DMS79 (cell line): ENCODE measurements at places on chromosomes 7 and 10.

GRCh38 chr10:82319074-82319473, 444.1 kb downstream of the NRG3 start:
- DNase-seq = no peak

DNA sequence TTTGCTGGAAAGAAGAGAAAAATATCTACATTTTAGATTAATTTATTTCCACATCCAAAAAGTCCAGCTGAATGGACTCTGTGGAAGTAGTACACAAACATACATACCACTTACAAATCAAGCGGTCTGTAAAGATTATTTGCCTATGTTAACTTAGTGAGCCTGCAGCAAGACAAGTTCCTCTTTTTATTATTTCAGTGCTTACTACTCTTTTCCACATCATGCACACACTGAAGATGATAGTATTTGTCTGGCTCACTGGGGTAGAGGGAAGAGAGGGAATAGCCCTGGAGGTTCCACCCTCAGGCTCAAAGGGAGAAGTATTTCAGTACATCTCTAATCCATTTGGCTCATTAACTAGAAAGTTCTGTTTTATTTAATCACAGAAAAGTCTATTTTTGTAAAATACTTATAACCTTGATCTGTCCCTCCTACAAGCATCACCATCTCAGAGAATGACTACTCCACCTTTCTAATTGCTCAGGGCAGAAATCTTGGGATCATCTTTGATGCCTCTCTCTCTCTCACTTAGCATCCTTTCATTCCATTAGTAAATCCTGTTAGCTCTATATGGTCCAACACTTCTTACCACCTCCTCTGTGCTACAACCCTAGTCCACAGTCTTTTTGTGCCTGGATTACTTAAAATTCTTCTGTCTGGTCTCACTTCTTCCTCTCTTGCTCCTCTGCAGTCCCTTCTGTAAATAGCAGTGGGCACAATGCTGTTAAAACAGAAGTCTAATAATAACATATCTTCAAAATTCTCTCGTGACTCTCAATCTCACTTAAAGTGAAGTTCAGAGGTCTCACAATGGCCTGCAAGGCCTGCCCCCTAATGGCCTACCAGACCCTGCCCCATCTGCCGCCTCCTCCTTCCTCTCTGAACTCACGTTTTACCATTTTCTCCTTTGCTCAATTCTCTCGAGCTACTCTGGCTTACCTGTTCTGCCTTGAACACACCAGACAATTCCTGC, 64.3 kb upstream of the CCDC6 start:
- DNase-seq = no peak

DNA sequence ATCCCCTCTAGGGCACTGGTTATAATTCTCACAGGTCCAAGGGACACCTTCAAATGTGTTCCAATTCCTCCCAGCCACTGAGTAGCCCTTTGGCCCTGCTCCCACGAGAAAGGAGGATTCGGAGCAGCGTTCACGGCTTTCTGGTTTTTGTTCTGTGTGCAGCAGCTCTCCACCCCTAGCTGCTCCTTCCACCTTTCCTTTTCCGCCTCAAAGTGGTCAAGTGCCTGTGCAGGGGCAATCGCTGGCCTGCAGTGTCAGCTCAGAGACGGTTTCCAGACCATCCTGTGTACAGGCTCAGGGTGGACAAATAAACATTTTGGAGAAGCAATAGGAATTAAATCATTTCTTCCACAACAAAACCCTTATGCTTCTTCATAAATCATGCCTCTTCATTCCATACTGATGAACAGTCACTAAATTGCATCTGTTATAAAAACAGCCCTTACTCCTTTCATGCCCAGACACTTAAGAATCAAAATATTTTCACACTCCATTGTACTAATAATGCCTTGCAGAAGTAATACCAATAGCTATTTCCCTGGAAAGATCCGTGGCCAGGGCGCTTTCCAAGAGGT, 1.1 kb downstream of the KIAA1549 start:
- DNase-seq = no peak

DNA sequence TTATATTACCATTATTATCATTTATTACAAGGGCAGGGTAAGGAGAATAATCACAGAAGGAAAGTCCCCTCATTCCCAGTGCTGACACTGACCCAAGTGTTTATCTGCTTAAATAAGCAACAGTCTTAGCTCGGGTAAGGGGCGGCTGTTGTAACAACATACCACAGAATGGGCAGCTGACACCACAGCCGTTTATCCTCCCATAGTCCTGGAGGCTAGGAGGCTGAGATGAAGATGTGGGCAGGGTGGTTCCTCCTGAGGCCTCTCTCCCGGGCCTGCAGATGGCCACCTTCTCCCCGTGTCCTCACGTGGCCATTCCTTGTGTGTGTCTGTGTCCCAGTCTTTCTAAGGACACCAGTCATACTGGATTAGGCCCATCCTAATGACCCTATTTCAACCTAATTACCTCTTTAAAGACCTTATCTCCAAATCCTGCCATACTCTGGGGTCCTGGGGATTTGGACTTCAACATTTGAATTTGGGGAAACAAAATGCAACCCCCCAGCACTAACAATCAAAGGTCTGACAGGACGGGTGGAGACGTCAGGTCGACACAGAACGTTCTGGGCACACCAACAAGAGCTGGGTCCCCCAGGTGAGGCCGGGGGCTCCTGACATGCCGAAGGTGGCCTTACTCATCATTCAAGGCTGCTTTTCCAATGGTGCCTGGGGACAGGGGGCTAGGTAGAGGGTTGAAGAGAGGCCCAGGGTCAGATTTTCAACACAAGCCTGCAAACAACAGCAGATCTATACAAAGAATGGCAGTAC, 93.5 kb downstream of the TNS3 start:
- DNase-seq = no peak

- DNase-seq = no peak
These were observed 185.4 kb downstream of the DGKB start for GRCh38 chr7:14717169-14717568.

DNA sequence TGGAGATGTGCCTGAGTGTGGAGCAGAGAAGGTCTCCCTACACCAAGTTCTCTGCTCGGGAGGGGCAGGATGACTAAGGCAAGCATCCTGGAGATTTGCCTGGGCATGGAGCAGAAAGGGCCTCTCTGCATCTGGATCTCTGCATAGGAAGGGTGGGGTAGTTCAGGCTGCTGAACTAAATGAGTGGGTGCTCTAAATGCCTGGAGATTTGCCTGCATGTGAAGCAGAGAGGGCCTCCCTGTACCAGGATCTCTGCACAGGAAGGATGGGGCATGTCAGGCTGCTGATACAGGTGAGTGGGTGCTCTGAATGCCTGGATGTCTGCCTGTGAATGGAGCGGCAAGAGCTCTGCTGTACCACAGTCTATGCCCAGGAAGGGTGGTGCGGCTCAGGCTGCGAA, 680.7 kb downstream of the SUGCT start:
- no peak for DNase-seq

DNA sequence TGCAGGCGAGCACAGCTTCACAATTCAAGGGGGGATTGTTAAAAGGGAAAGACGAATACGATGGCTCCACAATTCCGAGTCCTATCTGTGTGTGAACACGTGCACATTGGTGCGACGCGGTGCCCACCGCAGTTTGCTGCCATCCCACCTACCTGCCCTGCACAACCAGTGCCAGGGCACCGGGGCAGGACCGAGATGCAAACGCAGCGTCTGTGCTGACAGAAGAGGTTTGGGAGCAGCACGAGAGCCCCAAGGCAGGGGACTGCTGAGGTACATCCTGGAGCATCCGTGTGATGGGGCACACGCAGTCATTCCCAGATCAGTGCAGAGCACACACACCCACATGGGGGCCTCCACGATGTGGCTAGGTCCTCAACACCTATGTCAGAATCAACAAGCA, 221.3 kb downstream of the DNAJB6 start:
- DNase-seq = no peak

DNA sequence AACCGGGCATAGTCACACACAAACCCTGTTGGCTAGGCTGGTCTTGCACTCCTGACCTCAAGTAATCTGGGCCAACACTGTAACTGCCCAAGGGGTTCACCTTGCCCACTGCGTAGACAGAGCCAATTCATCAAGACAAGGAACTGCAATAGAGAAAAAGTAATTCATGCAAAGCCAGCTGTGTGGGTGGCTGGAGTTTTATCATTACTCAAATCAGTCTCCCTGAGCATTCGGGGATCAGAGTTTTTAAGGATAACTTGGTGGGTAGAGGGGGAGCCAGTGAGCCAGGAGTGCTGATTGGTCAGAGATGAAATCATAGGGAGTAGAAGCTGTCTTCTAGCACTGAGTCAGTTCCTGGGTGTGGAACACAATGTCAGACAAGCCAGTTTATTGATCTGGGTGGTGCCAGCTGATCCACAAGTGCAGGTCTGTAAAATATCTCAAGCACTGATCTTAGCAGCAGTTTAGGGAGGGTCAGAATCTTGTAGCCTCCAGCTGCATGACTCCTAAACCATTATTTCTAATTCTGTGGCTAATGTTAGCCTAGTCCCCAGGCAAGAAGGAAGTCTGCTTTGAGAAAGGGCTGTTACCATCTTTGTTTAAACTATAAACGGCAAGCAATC, 15.6 kb upstream of the FXYD4 start:
- DNase-seq = no peak

- peak; percentile 12 for DNase-seq
These were observed 1.0 kb downstream of the TLL2 start for GRCh38 chr10:96512524-96513304.

GRCh38 chr7:54788664-54789063, 29.7 kb upstream of the SEC61G start:
- peak; percentile 55 for DNase-seq

DNA sequence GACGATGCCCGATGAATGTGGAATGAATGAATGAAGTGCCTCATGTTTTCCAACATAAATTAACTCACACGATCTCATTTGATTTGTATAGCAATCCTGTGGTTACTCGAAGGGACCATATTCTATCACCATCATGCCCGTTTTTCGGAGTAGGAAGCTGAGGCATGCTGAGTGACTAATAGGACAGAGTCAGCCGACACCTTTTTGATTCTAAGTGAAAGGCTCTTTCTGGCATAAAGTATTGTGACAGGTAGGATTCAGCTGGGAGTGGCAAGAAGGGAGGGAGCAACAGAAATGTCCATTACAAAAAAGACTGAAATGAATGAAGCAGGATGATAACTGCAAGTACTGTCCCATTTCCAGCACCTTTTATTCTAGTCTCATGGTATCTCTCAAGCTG, 55.7 kb downstream of the KLRG2 start:
- no peak for DNase-seq

- DNase-seq = no peak
These were observed at the start of gene CYP2C19 for GRCh38 chr10:94762393-94762792. TSS of gene CYP2C19 (plus strand) at chr10:94762681. CDS start at chr10:94762706, 25 bp downstream.

DNA sequence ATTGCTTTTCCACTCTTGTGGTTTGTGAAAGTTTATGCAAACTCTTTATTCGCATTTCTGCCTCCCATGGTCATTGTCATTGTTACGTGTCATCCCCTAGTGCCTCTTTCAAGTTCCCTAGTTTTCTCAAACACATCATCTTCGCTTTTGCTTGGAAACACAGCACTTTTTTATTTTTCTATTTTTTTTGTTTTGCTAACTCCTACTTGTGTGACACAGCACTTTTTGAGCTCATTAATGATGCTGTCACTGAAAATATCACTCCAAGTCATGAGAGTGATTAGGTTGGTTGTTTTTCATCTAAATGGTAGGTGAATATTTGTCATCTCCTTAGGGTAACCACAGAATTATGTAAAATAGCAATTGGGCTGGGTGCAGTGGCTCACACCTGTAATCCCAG, 8.5 kb upstream of the STX1A start:
- DNase-seq = no peak

- no peak for DNase-seq
These were observed 66.8 kb downstream of the LRMDA start for GRCh38 chr10:75497997-75498883.

DNA sequence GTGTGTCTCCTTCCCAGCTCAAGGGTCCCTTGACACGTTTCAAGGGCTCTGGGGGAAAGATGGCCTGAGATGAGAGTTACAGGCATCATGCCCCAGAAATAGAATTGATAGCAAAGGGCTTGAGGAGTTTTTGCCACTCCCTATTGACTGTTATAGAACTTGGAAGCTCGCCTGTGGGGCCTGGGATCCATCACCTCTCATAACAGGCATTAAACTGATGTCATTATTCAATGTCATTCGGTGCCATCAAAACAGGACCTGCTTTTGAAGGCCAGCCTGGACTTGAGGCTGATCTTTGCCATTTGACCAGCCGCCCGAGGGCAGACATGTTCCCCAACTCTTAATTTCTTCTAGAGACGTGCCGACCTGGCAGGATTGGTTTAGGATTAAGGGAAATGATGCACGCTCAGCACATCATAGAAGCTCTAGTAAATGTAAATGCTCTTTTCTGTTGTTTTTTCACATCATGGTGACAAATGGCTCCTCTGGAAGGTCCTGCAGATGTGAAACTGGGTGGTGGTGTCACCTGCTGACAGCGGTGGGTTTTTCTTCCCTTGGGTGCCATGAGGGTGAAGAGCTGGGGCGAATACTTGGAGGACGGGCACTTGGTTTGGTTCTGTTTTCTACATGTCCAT, 16.7 kb upstream of the KLF6 start:
- DNase-seq = no peak

DNA sequence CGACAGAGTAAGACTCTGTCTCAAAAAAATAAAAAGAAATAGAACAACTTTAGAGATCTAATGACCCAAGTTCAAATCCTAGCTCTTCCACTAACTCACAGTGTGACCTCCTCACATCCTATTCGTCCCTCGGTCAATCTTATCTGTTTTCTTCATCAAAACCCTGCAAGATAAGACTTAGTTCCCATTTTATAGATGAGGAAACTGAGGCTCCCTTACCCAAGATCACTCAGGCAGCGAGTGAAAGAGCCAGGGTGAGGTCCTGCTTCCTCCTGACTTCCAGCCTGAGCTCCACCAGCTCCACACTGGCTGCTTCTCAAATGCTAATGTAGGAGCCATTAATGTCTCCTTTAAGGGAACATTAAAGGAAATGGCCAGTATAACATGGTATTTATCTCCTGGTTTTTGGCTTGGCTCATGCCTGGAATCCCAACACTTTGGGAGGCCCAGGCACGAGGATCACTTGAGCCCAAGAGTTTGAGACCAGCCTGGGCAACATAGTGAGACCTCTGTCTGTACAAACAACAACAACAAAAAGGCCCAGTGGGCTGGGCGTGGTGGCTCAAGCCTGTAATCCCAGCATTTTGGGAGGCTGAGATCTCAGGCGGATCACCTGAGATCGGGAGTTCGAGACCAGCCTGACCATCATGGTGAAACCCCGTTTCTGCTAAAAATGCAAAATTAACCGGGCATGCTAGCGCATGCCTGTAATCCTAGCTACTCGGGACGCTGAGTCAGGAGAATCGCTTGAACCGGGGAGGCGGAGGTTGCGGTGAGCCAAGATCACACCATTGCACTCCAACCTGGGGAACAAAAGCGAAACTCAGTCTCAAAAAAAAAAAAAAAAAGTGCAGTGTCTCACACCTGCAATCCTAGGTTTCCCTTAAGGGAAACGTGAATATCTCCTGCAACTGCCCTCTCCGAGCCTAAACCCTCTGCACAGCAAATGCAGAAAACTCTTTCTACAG, 3.4 kb upstream of the RHBDD2 start:
- no peak for DNase-seq

DNA sequence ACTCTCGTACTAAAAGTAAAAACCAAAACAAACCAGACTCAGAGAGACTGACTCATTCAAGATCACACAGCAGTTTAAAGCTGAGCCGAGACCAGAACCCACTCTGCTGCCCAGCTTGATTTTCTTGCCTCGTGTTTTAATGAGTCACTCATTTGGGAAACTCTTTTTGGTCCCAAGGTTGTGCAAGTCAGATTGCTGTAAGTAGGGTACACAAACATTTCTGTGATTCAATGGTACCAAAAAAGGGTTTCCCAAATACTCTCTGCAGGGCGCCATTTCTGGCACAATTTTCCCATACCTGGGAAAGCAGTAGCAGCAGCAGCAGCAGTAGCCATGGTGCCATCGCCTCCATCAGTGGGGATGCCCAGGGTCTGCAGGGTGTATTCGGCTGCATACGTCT, 69.9 kb downstream of the ASAH2B start:
- no peak for DNase-seq
